ENCODE measurements at places on chromosomes 5 and 9. TPM values are rescaled to one million over a fixed set of nuclear protein-coding genes. Genes with fewer than 3 reads are reported as not detected.
A peak's percentile ranks its signal among the peaks of the same experiment; 100 is the strongest.

GRCh38 chr5:107306594-107306993 is 364.1 kb downstream of the EFNA5 start:
- DNase-seq: no peak

DNA sequence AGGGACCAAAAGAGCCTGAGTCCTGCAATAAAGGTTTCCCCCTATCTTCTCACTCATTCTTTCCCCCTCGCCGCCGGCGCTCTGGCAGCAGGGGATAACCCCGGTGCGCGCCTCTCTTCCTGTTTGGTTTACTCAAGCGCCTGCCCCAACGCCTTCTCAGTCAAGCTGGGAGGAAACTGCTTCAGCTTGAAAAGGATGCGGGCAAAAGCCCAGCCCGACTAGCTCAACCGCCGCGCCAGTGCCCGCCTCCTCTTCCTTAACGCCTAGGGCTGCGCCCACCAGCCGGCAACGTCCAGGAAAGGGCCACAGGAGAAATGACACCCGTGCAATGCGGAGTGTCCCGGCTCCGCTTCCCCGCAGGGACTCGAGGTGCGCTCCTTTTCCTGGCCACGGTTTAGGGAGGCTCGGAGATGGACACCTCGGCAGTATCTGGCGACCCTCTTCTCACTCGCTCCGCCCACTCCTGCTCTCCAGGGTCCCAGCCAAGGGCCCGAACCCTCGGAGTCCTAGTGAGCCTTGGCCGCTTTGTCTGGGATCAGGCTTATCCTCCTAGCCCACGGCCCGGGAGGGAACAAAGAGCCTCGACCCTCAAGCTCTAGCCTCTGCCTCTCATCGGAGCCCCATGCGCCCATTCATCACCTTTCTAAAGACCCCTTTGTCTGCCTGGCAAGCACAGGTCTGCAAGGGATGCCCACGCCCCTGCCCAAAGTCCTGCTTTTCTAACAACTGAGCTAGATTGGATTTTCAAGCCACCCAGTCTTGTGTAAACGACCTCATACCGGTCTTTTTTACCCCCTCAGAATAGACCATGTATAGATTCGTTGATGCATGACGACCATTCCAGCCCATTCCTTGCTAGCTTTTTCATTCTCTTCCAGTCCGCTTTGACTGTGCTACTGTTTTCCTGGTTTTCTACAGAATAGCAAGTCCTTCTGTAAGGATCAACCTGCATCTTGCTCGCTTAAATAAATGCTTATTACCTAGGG is 2.0 kb downstream of the ST8SIA4 start:
- DNase-seq: no peak

- no peak for DNase-seq
Observed at GRCh38 chr5:159678657-159679392, 237.5 kb upstream of the ADRA1B start.

DNA sequence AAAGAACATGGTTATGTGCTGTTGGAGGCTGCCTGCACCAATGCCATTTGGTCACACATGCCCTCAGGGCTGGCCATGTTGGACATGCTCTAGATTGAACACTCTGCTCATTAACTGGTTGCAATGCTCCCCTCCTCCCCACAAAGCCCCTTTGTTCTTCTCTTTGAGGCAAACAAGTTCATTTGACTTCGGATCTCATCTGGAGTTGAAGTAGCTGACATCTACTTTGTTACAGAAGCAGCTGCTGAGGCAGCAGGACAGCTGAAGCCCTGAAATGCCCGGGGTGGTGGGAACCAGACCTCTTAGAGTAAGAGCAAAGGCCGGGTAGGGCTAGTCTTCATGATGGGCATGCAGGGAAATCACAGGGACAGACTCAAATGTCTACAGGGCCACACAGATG is 123.5 kb downstream of the APBA1 start:
- no peak for DNase-seq

DNA sequence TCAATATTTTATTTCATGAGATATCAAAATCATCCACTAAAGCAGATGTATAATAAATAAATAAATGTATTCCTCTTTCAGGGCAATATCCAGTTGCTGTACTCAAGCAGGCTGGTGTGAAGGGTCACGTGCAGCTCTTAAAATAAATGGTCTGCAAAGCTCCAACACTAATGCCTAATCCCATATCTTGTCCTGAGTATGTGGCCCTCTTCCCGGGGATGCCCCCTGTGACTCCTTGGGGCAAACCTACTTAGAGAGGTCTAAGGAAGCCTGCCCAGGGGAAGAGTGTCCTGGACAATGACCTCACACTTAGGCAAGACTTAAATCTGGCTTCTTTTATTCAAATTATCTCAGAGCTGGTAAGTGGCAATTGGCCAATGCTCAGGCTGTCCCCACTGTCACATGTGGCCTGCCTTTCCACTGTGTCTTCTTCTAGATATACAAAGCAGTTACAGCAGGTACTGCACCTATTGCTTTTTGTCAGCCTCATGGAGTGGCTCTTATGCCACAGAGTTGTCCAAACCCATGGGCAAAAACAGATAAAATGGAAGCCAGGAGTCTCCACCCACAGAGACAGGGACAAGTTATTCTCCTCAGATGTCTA is 55.3 kb downstream of the SEMA5A start:
- no peak for DNase-seq

GRCh38 chr9:118529624-118530214 is 825.5 kb downstream of the TLR4 start:
- DNase-seq: no peak

DNA sequence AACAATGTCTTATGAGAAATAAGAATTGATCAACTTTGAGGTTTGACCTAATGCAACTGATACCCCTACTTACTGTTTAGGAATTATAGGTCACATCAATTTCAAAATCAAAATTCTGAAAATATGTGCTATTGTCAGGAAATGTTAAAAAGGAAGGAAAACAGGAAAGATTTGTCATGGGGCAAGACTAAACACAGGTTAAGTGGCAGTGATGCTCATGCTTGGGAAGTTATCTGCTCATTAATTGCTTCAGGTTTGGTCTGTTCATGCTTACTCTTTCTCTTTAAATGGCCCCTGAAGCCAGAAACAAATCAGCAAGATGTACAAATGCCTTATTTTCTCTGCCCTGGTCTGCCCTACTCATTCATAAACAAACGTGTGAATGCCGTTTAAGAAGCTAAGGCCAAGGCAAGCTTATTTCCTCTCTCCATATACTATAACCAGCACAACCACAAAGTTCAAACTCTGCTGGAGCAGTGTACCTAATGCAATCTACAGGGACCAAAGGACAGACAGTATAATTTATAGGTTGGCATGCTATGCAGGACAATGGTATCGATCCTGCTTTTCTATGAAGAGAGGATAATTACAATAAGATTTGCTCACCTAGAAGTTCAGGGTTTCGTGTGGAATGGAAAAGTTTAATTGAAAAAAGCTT is 177.2 kb downstream of the GNAQ start:
- no peak for DNase-seq

DNA sequence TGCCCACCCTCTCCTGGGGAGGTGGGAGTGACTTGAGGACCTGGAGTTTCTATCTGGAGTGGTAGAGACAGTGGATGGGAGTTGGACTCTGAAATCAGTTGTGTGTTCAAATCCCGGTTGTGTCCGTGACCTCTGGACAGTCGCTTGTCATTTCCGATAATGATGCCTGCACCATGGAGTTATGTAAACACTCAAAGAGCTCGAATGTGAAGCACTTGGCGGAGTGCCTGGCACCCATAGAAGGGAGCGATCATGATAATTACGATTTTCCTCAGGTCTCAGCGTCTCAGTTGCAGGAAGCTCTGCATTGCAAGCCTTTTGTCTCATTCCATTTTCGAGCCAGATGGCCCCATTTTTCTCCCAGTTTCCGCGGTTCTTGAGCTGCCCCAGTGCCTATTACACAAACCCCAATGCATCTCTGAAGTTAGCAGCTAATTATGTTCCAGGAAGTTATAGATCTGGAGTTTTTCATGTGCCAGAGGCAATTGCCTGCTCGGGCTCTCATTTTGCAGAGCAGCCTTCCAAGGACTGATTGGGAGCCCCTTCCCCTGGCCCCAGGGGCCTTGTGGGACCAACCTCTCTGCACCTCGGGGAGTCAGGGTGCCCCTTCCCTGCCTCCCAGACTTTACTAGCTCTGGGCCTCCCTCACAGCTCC is 175.5 kb upstream of the MVB12B start:
- DNase-seq: peak; percentile 51

DNA sequence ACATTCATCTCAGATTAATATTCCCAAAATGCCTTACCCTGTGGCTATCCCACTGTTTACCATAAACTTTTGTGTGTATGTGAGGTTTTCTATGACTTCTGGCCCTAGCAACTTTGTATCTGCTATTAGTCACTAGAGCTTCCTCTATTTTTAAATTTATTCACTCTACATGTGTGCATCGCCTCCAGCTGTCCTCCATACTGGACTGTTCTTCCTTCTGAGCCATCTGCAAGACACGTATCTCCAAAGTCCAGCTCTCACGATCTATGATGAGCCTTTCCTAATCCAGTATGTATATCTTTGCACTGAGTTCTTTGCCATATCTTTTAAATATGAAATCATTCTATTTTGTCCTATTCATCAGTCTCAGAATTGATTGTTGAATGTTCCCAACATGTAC is 1.7 kb upstream of the GNG10 start:
- no peak for DNase-seq

- no peak for DNase-seq
Observed at GRCh38 chr9:76996700-76997099, 22.8 kb upstream of the FOXB2 start.

DNA sequence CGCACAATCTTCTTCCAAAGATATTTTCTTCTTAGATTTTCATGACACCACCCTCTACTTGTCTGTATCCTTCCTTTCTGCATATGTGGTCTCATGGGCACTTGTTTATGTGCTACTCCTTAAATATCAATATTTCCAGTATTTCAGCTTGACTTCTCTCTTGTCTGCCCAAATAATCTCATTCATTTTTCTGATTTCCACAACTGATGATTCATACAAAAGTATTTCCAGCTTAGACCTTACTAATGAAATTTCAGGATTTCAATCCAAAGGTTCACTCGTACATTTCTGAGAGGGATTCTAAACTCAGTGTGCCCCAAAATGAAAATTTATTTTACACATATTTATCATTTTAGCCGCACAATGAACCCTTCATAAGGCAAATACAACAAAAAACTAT is 928.9 kb upstream of the C9orf72 start:
- DNase-seq: no peak

DNA sequence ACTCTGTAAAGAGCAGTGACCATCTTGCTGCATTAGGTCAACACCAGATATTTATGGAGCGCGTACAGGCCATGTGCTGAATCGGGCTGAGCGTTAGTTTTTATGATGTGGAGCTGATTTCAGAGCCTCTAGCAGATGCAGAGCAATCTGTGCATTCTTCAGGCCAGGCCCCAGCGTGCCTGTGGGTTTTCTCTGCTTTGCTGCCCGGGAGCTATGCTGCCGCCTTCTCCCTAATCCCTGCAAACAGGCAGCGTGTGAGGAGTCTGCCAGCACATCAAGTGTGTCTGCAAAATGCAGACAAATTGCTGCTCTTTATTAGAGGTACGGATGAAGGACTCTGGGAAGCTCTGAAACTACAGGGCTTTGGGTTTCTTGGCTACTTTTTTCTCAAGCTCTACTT is 170.0 kb downstream of the NTRK2 start:
- no peak for DNase-seq

GRCh38 chr5:163535290-163535689 is 29.9 kb downstream of the MAT2B start:
- no peak for DNase-seq

DNA sequence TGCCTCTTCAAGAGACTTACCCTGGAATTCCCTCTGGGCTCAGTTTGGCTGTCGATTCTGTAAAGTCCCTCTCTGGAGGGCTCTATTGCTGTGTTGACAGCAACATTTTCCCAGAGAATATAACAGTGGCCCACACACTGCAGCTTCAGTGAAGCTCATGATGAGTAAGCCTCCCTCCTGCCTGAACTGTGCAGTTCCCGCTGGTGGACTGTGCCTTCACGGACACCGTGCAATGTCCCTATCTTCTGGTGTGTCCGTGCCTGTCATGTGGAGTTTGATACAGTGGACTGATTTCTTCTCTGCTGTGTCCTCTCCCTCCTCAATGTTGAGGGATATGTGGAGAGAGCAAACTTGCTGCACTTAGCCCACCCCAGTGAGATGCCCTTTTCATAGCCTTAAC is 109.0 kb downstream of the NTRK2 start:
- DNase-seq: no peak

DNA sequence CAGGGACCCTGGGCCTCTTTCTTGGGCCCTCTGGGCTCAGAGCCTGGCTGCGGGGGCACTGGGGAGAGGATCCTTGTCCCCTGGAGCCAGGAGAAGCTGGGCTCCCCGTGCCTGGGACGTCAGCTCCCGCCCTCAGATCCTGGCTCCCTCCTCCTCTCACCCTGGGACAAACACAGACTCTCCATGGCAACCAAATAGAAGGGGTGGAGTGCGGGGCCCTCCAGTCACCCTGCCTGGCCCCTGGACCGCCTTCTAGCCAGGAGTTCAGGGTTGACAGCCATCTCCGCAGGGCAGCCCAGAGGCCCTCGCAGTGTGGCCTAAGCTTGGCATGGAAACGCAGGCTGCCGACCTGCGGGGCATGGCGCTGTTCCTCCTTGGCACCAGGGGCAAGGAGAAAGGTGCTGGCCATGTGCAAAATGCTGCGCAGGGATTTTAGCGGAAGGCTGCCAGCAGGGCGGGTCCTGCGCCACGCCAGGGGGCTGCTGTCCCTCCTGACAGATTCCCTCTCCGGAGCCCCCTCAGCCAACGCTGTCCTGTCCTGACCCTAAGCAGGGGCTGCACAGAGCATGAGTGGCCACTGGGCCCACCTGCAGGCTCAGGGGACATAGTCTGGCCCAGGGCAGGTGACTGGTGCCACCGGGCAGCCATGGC is 1.0 kb downstream of the ZDHHC11 start:
- no peak for DNase-seq

GRCh38 chr9:35673132-35674024 is at the start of gene CA9:
Gene CA9, plus strand, starts transcription at chr9:35673928. Its CDS starts 32 bp downstream, at chr9:35673960.
- no peak for DNase-seq

DNA sequence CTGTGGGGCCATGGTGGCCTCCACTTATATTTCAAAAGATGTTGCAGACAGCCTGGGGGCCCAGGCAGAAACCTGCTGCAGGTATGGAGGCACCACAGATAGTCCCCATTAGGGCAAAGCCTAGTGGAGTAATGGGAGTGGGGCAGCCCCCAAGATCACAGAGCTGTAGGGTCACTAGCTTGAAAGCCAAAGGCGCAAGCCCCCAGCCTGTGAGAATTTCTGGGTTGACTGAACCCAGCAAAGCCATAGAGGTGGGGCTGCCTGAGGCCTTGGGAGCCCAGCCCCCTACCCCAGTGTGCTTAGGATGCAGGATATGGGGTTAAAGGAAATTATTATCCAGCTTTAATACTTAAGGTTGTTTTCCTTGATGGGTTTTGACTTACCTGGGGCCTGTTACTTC is 165.3 kb upstream of the FBN2 start:
- DNase-seq: no peak

GRCh38 chr5:386432-387341 is 56.3 kb upstream of the EXOC3 start:
- peak; percentile 80 for DNase-seq

STPG3 gene
- 0.50 TPM for total RNA-seq

IL4 gene
- not detected for total RNA-seq

IFNW1 gene
- total RNA-seq: not detected

TMC1 gene
- not detected for total RNA-seq

EPB41L4A gene
- total RNA-seq: 2.7 TPM

ZFP2 gene
- total RNA-seq: 1.7 TPM

EHMT1 gene
- total RNA-seq: 88.6 TPM

CXCL14 gene
- 0.16 TPM for total RNA-seq

GMCL2 gene
- not detected for total RNA-seq

ADAMTSL1 gene
- 1.5 TPM for total RNA-seq

SH2D3C gene
- 19.3 TPM for total RNA-seq

SPATA31D4 gene
- not detected for total RNA-seq

TNFSF8 gene
- total RNA-seq: not detected

All from osteocyte (in vitro differentiated cells).